ENCODE measurements at places on chromosomes 4 and X.

- no peak for DNase-seq
These were observed 34.4 kb downstream of the FAM13A start for GRCh38 chr4:89022426-89023128.

GRCh38 chr4:79442422-79442821 is 34.4 kb upstream of the GK2 start:
- no peak for DNase-seq

DNA sequence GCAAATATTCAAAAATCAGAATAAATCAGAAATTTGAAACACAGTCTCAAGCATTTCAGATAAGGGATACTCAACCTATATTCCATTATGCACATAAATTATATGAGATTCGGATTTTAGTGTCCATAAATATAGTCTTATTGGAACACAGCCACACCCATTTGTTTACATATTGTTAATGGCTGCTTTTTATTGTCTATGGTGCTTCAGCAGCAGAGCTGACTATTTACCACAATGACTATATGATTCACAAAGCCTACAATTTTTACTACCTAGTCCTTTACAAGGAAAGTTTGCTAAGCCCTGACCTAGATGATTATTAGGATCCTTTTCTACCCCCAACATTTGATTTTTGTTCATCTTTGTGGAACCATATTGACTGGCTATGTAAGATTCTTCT is 63.9 kb downstream of the IL1RAPL1 start:
- no peak for DNase-seq

DNA sequence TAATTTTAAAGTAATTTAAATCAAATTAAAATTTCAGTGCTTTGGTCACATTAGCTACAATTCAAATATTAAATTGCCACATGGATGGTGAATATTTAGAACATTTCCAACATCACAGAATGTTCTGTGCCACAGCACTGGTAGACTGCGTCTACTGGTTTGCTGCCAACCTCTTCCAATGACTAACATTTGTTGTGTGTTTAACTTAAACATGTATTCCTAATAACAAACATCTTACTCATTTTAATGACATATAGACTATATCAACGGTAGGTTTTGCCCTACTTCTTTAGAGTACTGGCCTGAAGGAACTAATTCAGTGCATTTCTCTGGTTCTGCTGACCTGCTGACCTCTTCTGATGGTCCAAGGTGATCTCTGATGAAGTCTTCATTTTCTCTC is 157.6 kb downstream of the DCK start:
- no peak for DNase-seq

DNA sequence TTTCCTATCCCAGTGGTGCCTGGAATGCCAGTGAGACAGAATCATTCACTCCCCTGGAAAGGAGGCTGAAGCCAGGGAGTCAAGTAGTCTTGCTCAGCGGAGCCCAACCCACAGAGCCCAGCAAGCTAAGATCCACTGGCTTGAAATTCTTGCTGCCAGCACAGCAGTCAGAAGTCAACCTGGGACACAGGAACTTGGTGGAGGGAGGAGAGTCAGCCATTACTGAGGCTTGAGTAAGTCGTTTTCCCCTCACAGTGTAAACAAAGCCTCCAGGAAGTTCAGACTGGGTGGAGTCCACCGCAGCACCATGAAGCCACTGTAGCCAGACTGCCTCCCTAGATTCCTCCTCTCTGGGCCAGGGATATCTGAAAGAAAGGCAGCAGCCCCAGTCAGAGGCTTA is 283.2 kb upstream of the CPEB2 start:
- DNase-seq, result no peak

- DNase-seq, result no peak
These were observed 168.7 kb downstream of the STK32B start for GRCh38 chr4:5220028-5220427.

GRCh38 chr4:147754037-147754445 is 22.2 kb downstream of the ARHGAP10 start:
- DNase-seq, result no peak

GRCh38 chr4:162803378-162803777 is 363.3 kb downstream of the NAF1 start:
- DNase-seq, result no peak

GRCh38 chr4:145860446-145860845 is 78.2 kb downstream of the ZNF827 start:
- DNase-seq, result no peak

DNA sequence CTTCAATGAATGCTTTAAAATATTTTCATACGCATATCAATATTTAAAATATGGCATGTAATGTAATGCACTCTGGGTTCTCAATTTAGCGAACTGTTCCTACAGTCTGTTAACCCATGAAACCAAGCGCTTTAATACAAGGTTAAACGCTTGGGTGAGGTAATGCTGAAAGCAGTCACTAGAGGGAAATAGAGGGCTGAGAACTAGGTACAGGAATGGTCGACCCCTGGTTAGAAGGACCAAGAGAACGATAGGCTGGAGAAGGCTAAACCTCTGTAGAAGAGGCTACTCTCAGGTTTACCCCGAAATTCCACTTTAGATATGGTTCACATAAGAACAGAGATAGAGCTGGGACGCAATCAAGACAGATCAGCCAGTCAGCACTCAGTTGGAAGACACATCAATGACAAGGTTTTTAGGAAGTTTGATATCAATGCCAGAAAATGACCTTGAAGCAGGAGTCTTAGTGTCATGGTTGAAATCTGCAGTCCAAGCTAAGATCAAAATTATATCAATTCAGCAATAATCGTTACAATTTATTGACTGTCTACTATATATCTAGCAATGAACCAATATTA is 26.9 kb downstream of the ARSJ start:
- peak; percentile 21 for DNase-seq

DNA sequence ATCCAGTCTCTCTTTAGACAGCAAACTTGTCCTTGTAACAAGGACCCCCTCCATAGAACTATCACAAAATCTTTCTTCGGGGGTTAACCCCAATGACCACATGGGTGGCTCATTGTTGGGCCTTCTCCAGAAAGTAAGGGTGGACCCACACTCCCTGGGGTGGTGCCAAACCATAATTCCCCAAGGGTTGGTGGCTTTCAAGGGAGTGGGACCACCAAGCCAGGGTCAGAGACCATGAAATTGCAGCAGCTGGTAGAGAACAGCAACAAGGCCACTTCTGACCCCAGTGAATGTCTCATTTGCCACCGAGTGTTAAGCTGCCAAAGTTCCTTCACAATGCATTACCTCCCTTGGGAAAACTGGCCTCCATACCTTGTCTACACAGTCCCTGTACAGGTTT is 28.8 kb upstream of the ZDHHC9 start:
- no peak for DNase-seq

- DNase-seq, result no peak
These were observed 99.0 kb downstream of the PHKA2 start for GRCh38 chrX:18884916-18885315.

DNA sequence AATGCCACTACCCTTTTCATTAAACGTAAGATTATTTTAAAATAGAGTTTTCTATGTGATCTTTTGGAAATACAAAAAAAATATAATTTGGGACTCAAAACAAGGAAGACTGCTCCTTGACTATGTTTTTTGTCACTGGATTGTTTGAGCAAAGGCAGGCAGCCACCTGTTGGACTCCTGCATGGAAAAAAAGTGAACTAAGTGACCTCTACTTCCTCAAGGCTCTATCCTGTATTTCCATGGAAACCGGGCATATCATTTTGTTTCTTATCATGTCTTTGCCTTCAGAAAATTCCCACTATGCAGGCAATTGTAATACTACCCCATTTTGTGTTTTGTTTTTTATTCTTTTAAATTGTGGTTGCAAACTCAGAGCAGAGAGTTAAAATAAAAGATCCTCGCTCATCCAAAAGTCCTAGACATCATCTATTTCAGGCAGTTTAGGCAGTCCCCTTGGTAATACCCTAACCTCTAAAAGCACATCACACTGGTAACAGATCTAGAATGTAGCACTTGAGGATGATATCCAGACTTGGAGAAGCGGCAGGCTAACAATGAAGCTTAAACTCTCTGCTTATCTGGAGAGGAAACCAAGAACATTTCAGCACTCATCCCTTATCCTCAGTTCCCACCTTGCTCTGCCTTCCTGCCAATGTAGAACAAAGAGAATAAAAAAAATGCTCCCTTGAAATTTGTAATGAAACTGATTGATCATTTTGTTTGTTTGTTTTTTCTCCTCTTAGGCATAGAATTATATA is 165.7 kb downstream of the BANK1 start:
- no peak for DNase-seq

DNA sequence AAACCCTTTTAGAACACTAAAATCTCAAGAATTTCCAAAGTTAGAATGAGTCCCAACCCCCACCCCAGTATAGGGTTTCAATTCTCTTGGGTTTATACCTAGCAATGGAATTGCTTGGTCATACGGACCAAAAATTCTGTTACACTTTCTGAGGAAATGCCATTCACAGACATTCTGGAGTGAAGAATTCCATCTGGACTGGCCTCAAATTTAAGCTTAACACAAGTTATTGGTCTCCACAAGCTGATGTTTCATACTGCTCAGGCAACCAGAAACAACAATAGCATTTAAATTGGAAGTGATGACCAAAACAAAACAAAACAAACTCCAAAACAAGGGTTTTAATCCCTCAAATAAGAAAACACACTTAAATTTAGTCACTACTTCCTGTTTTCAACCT is 51.1 kb downstream of the GPC4 start:
- no peak for DNase-seq

- no peak for DNase-seq
These were observed 5.3 kb downstream of the IDS start for GRCh38 chrX:149499766-149500165.

GRCh38 chr4:24557026-24558025 is 27.0 kb downstream of the DHX15 start:
- DNase-seq, result no peak

- no peak for DNase-seq
These were observed 51.2 kb downstream of the OR13H1 start for GRCh38 chrX:131595120-131595519.

DNA sequence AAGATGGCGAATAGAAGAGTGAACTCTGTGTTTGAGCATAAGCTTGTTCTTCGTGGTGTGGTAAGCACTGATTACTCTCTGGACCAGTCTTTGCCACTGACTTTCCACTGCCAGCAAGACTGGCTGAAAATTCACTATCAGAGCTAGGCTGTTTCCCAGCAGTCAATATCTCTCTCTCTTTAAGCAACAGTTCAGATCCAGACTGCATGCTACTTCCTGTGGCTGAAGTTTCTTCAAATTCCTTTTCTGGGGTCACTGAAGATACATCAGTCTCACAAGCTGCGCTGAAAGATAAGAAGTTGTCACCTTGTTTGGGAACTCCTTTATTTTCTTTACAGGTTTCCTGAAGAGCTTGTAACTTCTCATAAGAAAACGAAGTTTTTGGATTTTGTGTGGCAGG is 54.0 kb upstream of the FAM120C start:
- no peak for DNase-seq

- DNase-seq, result peak; percentile 53
These were observed at the start of gene CHIC1 for GRCh38 chrX:73562984-73563737. CHIC1 (plus strand) TSS chrX:73563197; CDS start chrX:73563285, 88 bp downstream.

- DNase-seq, result no peak
These were observed 9.9 kb upstream of the MID1 start for GRCh38 chrX:10630320-10630719.

- no peak for DNase-seq
These were observed 1022.0 kb downstream of the ADGRL3 start for GRCh38 chr4:62222121-62222520.

- no peak for DNase-seq
These were observed 50.8 kb upstream of the SETD7 start for GRCh38 chr4:139606579-139607501.

- DNase-seq, result no peak
These were observed 58.0 kb downstream of the FBXO8 start for GRCh38 chr4:174225349-174226049.

- DNase-seq, result no peak
These were observed 25.7 kb upstream of the CSF2RA start for GRCh38 chrX:1242891-1243402.

DNA sequence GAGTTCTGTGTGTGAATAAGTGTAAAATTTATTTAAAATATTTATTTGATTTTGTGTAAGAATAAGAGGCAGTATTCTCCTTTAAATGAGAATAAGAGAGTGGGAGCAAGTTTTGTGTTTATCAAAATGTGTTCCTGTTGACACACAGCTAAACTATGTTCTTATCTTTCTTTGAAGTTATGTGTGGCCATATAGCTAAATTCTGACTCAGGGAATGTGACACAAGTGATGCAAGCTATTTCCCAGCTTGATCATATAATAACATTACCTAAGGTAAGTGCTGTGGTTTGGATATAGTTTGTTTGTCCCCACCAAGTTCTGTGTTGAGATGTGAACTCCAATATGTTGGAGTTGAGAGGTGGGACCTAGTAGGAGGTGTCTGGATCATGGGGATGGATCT is 740.0 kb upstream of the IGFBP7 start:
- no peak for DNase-seq

GRCh38 chr4:24892778-24893177 is 20.1 kb downstream of the CCDC149 start:
- DNase-seq, result no peak

GRCh38 chrX:153921511-153922446 is 4.3 kb downstream of the ARHGAP4 start:
- DNase-seq, result no peak

GRCh38 chr4:74370912-74371311 is 6.0 kb downstream of the EREG start:
- peak; percentile 5 for DNase-seq

DNA sequence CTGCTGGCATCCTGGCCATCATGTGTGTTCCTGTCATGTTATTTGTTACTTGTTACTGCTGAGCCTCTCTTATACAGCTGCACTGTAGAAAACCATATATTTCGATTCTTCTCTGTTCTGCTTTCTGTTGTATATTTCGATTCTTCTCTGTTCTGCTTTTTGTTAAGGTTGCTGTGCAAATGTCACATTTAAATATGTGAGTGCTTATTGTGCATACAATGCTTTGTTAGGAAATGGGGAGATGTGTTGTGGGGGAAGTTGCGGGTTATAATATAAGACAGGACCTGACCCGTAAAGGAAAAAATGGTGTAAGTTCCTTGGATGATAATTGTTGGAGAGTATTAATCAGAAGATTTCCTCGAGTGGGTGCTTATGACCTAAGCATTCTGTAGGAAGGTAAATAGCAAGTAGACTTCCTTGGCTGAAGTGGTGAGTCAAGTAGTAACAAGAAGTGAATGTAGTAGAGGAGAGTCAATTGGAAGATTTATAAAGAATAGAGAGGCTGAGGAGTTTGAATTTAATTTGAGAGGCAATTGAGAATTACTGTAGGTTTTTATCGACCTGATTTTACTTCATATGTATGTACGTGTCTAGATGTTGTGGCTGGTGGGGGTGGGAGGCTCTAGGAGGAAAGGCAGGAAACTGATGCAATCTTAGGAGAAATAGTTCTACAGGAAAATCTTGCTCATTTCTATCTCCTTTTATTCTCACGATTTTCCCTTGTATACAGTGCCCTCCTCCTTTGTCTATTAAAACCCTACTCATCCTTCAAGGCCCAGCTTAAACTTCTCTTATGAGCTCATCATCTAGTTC is 8.5 kb downstream of the OGT start:
- DNase-seq, result no peak

DNA sequence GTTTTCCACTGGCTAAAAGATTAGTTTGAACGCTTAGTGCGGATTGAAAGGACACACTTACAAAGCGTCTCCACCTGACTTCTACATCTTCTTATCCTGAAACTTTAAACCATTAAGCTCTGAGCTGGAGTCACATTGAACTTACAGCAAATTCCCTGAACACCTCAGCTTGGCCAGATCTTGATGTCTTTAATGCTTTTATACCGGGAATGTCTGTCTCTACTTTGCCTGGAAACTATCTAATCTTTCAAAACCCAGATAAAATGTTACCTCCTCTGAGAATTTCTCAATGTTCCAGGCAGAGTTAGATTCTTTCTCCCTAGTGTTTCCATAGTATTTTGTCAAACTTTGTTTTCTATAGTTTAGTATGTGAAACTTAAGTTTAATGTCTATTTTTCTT is 179.9 kb downstream of the DTHD1 start:
- DNase-seq, result no peak

GRCh38 chr4:144683516-144683915 is 37.6 kb downstream of the HHIP start:
- DNase-seq, result no peak
